Activated gamma-delta T cell treated with Interleukin-2 at 50 U/mL for 16 hours (primary cell): ENCODE measurements at places on chromosomes 12 and 14.

DNA sequence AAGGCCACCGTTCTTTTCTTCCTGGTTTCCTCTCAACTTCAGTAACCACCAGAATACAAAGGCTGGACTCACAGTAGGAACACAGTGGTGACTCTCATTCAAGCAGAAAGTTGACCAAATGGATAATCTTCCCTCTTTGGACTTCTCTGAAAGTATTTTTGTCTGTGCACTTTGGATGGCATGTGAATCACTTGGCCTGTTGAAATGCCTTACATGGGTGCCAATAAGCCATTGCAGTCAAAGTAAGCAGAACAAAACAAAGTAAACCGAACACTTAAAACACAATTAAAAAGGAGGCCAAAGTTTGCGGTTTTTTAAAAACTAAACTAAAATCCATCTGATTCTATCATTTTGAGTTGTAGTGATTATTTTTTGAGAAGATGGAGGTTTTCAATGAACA is 370.1 kb upstream of the DDHD1 start:
- no peak for DNase-seq

- no peak for DNase-seq
Measured at GRCh38 chr14:53533384-53533970, 380.4 kb upstream of the DDHD1 start.

DNA sequence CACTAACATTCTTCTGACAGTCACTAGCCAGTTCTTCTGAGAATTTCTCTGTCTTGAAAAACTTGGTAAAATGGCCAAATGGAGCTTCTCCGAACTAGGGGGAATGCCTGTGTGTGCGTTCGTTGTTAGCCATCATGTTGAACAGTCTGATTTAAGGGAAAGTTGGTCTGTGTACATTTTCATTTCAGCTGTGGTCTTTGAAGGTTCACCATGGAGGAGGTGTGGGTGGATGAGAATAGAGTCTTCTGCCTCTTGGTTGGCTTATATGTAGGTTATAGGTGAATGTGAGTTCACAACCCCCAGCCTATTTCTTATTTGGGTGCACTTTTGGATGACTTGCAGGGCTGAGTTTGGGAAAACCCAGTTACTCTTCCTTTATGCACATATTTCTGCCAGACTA is 12.9 kb downstream of the ETV6 start:
- DNase-seq: no peak

DNA sequence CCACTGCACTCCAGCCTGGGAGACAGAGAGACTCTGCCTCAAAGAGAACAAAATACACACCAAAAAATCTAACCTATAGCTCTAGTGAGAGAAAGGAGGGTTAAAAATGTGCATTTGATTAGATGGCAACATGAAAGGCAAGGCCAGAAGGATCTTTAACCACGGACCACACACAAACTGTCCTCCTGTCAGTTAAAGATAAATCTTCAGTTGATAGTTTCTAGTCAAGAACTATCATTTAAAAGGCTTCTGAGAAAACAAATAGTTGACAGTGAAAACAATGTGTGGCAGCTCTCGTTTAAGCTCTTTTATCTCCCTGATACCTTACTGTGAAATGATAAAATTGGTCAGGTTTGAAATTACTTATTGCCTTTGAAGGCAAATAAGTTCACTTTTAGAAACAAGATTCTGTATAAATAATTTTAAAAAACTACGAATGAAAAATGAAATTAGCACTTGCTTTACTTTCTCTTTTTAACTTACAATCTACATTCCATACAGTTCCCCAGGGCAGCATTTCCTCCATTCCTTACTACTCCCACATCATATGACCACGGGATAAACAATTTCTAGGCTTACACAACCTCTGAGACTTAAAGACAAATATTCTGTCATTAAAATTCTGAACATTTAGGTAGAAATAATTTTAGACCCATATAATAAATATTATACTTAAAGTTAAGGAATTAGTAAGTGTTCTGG is 71.4 kb upstream of the GNPNAT1 start:
- DNase-seq: no peak

DNA sequence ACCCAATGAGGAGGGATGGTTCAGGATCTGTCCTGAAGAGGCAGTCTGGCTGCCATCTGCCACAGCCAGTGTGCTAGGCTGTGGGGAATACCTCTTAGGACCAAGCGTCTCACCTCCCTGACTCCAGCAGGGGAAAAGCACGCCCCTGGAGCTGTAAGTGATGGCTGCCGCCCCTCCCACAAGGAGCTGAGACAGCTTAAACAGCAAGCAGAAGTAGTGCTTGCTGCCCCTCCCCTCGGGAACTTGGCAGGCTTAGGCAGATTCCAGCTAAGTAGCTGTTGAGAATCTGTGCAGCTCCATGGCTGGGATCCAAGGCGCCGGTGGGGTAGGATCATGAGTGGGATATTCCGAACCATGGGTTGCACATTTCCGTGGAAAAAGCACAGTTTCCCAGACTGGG is 360.4 kb upstream of the MDGA2 start:
- no peak for DNase-seq

DNA sequence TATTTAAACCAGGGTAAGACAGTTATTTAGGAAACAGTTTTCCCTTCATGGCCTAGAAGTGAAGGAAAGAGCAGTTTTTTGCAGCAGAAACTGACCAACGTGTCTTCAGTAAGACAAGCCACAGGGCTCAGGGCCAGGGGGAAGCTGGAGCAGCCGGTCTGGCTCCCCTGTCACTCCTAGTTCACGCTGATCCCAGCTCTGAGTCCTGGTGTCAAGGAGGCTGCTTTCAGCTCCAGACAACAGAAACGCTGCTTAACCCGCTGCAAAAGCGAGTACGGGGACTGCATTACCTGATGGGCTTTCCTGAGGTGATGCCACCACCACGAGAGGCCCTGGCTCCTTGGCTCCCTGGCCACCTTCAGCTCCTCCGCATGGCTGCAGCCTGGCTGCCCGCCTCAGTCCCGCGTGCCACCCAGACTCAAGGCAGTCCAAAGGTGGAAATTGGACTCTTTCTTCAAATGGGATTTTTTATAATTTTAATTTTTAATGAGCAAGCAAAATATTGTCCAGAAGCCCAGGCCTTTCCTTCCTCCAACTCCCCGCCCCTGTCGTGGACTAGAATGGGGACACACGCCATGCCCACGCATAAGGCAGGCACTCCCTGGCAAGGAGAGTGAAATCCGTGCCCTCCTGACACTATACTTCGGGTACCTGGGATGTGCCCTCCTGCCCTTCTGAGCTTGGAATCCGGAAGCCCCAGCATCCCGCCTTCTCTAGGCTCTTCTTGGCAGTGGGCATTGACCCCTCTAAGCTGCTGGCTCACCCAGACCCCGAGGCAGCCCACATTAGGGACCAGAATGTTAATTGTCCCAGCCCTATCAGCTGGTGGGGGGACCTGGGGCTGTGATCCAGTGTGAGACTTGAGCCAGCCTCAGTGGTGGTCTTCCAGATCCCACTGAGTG is 85.0 kb downstream of the PAPOLA start:
- DNase-seq: no peak

DNA sequence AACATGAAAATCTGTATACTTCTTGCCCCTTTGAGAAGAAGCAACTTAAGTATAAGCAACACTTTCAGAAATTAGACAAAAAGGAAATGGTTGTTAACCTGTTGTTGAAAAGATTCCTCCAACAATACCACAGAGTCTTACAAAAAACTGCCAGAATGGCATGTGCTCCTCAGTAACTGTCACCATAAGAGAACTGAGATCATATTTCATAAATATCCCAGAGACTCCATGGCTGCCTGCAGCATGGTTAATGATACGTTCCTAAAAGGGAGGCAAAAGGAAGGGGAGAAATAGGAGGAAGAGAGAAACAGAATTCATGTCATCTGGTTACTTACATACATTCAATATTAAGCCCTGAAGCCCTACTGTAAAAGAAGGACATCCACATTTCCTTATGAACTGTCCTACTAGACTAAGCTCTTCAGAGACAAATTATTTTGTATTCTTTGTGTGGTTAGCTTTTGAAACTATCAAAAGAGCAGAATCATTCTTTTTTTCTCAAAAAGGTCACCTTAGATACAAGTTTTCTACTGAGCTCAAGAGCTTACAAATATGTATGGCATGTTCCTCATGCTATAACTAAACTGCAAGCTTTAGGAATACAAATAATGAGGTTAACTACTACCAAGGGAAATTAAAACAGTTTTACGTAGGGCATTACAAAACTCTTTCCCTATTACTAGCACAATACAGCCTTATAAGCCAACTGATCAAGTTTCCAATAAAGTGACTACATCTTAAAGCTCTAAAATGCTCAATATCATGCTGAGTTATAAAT is 37.8 kb downstream of the ERGIC2 start:
- no peak for DNase-seq

DNA sequence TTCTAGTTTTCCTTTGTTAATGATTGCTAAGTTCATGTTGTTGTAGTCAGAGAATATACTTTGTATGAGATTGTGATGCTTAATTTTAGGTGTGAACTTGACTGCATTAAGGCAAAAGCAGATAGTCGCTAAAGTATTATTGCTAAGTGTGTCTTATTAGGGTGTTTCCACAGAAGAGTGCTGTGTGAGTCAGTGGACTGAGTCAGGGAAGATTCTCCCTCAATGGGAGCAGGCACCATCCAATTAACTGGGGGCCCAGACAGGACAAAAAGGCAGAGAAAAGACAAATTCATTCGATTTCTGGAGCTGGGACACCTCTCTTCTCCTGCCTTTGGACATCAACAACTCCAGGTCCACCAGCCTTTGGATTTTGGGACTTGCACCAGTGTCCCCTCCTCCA is 48.5 kb downstream of the BAZ1A start:
- DNase-seq: no peak

DNA sequence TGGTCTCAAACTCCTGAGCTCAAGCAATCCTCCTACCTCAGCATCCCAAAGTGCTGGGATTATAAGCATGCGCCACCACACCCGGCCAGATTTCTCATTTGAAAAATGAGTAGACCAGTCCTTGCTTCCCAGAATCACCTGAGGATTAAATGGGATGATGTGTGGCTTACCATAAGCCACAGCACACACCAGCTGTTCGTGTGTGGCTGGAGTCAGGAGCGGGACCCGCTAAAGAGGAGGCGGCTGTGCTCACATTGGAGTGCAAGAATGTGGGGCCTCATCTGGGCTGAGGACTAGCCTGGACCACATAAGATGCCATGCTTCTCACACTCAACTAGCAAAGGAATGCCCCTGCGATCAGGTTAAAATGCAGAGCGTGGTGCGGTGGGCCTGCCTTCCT is 6.7 kb upstream of the ALDH2 start:
- DNase-seq: no peak

DNA sequence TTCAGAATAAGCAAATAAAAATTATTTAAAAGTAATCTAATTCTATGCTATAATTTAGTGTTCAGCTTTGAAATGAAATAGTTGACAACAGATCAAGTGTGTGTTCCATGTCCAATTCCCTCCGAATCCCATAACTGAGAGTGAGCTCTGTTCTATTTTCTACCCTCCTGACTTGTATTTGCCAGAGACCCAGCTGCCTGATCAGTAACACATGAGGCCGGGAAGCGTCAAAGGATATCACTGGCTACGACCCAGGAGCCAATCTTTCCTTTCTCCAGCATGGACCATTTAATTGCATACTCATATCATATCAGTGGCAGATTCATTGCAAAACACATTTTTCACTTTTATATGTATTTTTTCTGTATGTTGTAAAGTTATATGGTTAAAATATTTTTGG is 108.8 kb upstream of the TSPAN8 start:
- DNase-seq: no peak

GRCh38 chr12:131276501-131277185 is 322.9 kb downstream of the ADGRD1 start:
- DNase-seq: no peak

DNA sequence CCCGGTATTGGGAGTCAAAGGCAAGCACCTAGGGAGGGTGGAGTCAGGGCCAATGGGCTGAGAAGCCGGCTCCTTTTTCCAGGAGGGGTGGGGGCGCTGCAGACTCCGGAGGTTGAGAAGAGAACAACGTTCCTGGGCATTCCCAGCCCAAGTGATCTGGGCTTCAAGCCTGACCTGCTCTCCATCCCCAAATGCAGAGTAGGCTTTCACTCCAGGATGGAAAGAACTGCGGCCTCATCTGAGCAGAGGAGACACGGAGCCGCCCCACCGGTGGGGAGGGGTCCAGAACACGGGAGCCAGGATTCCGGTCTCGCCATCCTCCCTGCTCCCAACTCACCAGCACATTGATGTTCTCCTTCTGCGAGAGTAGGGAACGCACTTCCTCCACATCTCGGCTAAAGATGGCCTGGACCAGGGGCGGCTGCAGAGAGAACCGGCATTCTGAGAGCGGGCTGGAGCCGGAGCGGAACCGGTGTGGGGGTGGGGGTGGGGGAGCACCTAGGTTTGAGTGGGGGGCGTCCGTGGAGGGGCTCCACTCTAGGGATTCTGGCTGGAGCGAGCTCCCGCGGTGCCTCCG is 605 bp downstream of the ANKRD52 start:
- DNase-seq: no peak

GRCh38 chr12:2891240-2892053 is 756 bp downstream of the TULP3 start:
- peak; percentile 19 for DNase-seq

DNA sequence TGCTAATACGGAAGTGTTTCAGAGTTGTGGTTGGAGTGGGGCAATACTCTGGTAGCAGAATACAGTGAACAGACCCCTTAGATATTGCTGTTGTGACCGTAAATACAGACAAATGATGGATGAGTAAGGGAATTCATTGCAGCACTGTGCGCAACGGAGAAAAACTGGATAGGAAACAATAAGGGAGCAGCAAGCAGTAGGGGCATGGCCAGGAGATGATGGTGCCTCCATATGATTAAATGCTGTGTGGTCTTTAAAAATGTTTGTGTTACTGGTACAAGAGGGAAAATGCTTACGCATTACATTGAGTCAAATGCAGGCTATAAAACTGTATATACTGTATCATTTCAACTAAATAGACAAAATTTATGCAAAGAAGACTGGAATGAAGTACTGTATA is 61.6 kb downstream of the EML1 start:
- DNase-seq: no peak

DNA sequence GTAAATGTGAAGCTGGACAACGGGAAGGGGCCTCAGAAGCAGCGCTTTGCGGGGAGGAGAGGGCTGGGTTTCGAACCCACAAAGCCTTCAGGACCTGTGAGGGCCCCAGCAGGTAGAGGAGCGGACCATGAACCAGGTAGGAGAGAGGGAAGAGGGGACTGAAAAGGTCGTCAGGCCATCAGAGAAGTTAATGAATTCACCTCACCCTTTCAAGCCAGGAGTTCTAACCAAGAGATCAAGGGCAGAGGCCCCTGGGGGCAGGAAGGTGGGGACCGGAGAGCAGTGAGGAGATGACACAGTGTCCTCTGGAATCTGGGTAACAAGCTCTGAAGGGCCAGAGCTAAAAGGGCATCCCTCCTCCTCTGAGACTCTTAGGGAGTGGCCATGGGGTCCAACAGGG is 19.4 kb downstream of the SERPINA1 start:
- DNase-seq: no peak

- DNase-seq: no peak
Measured at GRCh38 chr12:14919455-14919854, 18.9 kb downstream of the ERP27 start.

DNA sequence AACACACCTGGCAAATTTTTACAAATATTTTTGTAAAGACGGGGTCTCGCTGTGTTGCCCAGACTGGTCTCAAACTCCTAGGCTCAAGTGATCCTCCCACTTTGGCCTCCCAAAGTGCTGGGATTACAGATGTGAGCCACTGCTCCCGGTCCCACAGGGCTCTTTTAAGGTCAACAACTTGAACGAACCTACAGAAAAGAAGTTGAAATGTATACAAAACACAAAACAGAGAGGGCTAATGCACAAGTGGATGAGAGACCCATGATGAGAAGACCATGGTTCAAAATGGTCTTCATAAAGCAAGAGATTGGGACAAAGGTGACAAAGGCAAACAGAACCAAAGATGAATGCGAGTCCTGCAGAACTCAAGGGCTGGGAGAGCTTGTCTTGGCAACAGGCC is 91.4 kb downstream of the CALM1 start:
- no peak for DNase-seq

GRCh38 chr12:106957583-106957982 is 1.9 kb downstream of the TMEM263 start:
- no peak for DNase-seq
